ENCODE measurements at places on chromosomes 3 and 15.

DNA sequence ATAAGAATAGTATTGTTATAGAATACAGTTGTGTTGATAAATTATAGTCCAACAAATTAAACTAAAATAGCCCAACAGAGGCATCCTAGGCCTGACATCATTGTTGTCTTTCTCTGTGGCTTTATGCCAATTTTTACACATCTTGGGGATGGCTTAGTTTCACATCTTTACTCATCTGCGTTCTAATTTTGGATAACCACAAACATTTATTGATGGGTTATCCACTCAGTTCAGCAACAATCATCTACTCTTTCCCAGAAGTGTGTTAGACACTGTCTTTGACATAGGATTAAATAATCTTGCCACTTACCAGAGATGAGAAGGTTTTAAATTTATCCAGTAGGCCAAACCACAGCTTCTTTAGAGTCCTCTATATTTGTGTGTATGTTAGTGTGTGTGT lies 120.8 kb upstream of the PHLDB2 start:
- DNase-seq: no peak

DNA sequence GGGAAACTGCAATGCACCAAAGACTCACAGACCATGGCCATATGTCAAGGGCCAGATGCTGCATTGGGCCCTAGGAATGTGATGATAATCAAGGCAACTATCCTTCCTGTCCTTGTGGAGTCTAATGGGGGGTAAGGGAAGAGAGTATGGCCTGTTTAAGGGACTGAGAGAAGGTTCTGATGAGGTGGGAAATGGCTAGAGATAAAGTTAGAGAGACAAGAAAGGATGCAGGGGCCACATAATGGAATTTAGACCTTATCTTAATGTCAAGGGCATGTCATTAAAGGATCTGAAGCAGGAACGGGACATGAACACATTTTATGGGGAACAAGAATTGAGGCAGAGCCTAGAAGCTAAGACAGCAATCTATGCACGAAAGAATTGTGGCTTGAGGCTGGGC lies 30.0 kb upstream of the ABHD17C start:
- DNase-seq: no peak

- no peak for DNase-seq
Observed at GRCh38 chr15:82698711-82699345, 10.8 kb downstream of the AP3B2 start.

- DNase-seq: no peak
Observed at GRCh38 chr3:61186030-61186429, 65.2 kb downstream of the FHIT start.

DNA sequence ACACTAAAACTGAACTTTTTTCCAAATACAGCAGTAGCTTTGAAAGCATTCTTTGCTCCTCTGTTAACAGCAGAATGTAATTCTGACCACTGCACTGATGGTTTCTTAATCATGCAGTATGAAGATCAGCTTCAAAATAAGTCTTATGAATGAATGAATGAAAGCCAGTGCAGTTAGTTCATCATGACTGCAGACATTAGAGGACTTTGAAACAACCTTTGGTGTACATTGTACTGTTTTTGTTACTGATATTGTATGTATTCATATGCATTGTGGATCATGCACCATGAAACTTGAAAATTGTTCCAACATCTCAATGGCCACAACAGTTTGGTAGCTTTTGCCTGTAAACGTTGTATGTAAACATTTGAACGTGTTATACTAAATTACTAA lies 1.3 kb upstream of the TNIK start:
- no peak for DNase-seq

- DNase-seq: no peak
Observed at GRCh38 chr15:50425219-50425618, 1.0 kb downstream of the USP8 start.

- DNase-seq: no peak
Observed at GRCh38 chr15:64245405-64245804, 82.6 kb upstream of the PPIB start.

- no peak for DNase-seq
Observed at GRCh38 chr3:133283958-133284807, 115.7 kb upstream of the BFSP2 start.

DNA sequence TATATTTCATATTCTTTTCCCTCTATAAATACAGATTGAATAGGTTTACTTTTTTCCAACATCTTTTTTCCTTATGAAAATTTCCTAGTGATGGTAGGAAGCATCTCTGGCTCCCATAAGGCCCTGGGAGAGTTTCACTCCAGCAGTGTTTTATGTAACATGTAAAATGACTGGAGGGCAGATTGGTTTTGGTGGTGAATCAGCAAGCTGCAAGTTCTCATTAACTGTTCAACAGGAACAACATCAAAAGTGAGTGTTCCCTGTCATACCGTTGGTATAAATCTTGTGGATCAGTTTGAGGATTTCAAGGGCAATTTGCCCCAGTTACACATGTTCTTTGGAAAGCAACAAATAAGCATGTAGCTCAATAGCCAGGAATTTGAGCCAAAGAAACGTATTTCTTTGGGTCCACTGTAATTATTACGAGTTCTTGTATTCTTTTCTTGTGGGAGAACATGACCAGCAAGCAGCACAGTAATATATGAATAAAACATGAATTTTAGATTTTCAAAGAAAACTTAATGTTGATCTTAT lies 345.7 kb downstream of the SV2B start:
- DNase-seq: no peak

DNA sequence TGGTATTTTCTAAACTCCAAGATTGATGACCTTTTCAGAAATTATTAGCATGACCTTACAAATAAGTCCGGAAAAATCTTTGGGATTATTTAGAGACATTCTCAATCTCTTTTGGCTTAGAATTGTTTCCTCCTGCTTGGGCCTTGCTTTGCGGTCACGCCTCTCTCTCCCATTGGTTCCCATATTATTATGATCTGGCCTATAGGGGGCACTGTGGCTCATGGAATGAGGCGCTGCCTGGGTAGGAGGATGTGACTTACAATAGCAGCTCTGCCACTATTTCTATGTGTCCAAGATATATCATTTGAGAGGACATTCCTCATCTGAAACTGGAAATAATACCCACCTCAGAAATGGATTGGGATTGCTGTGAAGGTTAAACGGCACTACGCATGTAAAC lies 464.9 kb downstream of the MFSD1 start:
- no peak for DNase-seq

GRCh38 chr3:38312356-38312755 lies 30.3 kb downstream of the SLC22A14 start:
- DNase-seq: no peak
